ENCODE measurements at places on chromosomes 4 and X.

GRCh38 chr4:44984083-44984482 is 257.7 kb upstream of the GNPDA2 start:
- no peak for DNase-seq

GRCh38 chr4:114922592-114922933 is 190.9 kb downstream of the NDST4 start:
- no peak for DNase-seq

DNA sequence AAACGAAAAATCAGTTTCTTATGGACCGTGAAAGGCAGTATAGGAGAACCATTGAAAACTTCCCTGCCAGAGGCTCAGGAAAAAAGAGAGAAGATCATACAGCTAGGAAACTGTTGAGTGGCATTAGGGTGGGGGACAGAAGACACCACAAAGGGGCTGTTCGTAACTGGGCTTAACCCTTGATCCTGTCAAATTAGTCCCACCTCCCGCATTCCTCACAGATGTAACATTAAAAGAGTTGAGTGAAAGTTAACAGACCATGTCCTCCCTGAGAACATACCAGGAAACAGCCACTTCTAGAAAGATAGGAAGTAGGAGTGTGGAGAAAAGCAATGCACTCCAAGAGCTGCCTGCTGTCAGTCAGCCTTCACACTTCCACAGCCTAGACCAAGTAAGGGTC is 8.7 kb downstream of the SHROOM4 start:
- DNase-seq: no peak

GRCh38 chrX:30786374-30786773 is 102.7 kb downstream of the TAB3 start:
- no peak for DNase-seq

- DNase-seq: no peak
Measured at GRCh38 chr4:110975338-110975737, 352.5 kb upstream of the PITX2 start.

GRCh38 chr4:146333895-146334262 is 119.5 kb downstream of the REELD1 start:
- no peak for DNase-seq

DNA sequence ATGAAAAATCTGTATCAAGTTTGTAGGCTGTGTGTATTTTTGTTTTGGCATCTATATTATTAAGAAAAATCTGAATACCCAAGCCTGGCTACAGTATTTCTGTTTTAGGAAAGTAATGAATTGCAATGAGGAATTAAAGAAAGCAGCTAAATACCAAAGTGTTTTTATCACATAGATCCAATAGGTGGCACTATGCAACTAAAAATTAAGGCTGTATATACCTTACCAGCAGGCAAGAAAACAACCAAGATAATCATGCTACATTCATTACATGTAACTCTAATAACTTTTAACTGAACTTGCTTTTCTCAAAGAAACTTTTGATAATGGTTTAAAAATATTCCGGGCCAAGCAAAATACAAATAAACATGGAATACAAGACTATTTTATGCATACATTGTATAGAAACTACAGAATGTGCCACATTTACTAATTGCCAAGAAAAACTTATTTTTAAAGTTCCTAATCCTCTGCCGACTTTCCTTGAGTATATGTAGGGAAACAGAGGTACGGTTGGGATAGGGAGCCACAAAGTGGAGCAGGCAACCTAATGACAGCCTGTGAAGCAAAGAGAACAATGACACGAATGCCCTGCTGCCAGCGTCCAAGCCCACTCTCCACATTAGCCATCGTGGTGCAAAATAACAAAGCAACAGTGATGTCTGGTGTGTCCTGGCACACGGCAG is 63.7 kb downstream of the SEC24D start:
- DNase-seq: no peak

GRCh38 chr4:104099141-104099540 is 379.4 kb upstream of the TACR3 start:
- DNase-seq: no peak

DNA sequence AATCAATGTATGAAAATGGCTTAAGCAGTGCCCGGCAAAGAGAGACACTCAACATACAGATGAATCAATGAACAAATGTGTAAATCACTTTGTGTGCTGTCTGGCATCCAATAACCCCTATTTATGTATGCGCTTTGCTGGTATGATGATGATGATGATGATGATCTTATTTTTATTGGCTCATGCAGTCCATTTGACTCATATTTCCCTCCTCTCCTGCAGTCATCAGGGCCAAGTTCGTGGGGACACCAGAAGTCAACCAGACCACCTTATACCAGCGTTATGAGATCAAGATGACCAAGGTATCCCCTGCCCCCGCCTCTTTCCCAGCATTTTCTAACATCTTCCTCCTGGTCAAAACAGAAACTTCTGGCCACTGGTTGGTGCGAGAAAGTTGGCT is 2.5 kb downstream of the TIMP1 start:
- no peak for DNase-seq

DNA sequence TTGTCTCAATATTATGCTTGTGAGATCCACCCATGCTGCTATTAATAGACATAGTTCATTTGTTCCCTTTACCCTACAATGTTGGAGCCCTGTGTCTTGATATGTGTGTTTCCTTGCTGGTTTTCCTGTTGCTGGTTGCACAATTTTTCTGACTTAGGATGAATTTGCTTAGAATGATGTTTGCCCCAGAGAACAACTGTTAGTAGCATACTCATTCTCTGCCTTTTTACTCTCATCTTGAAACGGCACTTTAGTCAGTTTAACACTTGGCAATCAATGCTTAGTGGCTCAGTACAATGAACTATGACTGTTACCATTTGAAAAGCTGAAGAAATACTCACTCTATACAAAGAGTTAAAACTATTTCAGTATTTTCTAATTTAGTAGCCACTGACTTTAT is 158.8 kb upstream of the NDST4 start:
- DNase-seq: no peak

- no peak for DNase-seq
Measured at GRCh38 chr4:130545596-130545995, 1449.6 kb downstream of the C4orf33 start.

- DNase-seq: peak; percentile 62
Measured at GRCh38 chr4:168480931-168481611, 779 bp upstream of the DDX60L start.

GRCh38 chrX:31805781-31806180 is 733.9 kb upstream of the FTHL17 start:
- DNase-seq: no peak

- no peak for DNase-seq
Measured at GRCh38 chr4:113272523-113272922, 223.1 kb downstream of the ANK2 start.

GRCh38 chr4:100984901-100985300 is 362.4 kb downstream of the PPP3CA start:
- peak; percentile 26 for DNase-seq

GRCh38 chrX:142238536-142238935 is 33.4 kb upstream of the MAGEC2 start:
- no peak for DNase-seq

GRCh38 chr4:78145008-78145407 is 87.9 kb downstream of the FRAS1 start:
- DNase-seq: no peak

GRCh38 chr4:5982156-5982973 is 35.9 kb downstream of the C4orf50 start:
- DNase-seq: no peak

- no peak for DNase-seq
Measured at GRCh38 chr4:42653626-42654560, 3.0 kb downstream of the ATP8A1 start.

DNA sequence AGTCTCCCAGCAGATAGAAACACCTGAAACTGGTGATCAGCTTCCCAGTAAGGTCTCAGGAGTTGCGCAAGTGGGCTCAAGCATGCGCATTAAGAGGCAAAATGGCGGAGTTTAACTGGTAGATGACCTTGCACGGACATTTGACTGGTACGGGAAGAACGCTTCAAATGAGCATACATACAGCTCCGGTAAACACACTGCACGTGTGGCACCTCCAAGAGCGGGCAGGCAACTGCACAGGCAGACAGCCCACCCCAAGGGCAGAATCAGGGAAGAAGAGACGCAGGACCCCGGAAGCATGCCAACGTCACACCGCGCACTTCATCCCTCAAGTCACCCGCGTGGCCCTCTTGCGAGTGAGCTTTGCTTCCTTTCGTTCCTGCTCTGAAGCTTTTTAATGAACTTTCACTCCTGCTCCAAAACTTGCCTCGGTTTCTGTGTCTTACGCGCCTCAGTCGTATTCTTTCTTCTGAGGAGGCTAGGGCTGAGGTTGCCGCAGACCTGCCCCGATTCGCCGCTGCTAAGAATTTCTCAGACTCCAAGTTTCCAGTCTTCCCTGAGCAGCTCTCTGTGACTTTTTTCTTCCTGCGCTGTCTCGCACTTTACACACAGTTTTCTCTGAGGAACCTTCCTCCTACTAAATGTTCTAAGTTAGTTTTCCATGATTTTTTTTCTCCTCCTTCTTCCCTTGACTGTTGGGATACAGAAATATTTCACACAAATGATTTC is 180.7 kb upstream of the ZFP42 start:
- no peak for DNase-seq

GRCh38 chr4:81773557-81773956 is 301.9 kb upstream of the RASGEF1B start:
- DNase-seq: no peak

DNA sequence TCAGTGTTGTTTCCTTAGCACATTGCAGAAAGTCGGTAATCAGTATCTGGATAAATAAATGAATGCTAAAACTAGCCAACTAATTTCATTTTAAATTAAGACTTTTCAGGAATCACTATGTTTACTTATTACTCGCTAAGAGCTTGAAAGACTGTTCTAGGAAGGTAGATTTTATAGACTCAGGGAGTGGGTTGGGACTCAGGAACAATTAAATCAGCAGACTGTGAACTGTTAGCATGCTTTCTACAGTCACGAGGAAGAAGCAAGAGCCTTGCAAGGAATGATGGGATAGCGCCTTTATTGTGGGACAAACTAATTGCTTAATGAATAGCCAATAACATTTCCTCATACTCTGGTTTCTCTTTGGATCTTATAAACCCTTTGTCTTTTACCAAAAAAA is 183.2 kb upstream of the AADAT start:
- DNase-seq: no peak

DNA sequence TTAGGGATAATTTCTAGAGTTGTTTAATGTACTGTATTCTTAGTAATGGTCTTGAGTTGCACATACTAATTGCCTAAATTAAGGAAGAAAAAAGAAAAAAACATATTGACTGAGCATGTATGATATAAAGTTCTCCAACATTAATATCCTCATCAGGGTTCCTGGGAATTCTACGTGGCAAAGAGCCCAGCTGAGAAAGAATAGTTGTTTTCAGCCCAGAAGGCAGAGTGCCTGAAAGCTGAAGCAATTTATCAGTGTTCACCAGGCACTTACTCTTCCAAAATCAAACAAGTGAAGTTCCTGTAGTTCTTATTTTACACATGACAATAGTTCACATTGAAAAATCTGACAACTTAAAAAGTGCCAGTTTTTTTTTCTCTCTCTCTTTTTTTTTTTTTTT is 27.7 kb downstream of the YIPF7 start:
- no peak for DNase-seq

- DNase-seq: no peak
Measured at GRCh38 chrX:109281483-109282275, 200.2 kb downstream of the GUCY2F start.

- no peak for DNase-seq
Measured at GRCh38 chr4:128542047-128542446, 254.4 kb upstream of the PGRMC2 start.

- no peak for DNase-seq
Measured at GRCh38 chr4:53786632-53787031, 195.3 kb upstream of the LNX1 start.

DNA sequence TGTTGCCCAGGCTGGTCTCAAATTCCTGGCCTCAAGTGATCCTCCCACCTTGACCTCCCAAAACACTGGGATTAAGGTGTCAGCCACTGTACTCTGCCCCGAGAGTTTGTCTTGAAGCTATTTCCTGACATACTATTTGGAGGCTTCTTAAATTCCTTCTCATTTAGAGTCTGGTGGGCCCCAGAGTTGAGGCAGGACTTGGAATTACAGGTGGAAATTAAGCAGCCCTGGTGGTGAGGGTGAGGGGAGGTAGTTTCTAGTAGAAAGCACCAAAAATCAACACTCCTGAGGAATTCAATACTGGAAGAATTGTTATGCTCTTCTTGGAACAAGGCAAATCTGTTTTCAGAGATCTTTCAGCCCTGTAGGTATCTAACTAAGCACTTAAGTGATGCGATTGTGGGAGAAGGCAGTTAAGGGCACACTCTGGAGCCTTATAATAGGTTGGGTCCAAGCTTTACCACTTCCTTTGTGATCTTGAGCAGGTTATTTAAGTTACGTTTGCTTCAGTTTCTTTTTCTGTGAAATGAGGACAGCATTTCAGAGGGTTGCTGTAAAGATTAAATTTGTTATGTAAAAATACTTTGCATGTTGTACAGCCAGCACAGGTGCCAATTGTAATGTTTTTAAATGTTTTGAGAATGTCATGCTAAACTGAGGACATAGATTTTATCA is 200.7 kb downstream of the SOWAHB start:
- no peak for DNase-seq

DNA sequence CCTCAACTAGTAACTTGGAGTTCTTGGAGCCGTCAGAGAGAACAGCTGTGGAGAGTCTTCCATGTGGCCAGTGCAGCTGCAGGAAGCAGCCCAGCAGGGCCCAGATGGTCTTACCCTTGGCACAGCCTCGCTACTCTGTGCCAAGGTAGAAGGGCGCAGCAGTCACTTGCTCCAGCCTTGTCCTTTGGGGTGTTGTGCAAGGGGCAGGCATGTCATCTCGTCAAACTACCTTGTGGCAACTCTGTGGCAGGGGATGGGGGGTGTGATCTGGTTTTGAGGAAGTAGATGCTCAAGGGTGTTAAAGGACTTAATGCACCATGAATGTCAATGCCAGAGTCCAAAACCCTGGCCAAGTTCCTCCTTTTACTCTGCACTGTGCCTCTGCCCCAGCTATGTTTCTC is 34.2 kb upstream of the TBC1D14 start:
- DNase-seq: no peak

DNA sequence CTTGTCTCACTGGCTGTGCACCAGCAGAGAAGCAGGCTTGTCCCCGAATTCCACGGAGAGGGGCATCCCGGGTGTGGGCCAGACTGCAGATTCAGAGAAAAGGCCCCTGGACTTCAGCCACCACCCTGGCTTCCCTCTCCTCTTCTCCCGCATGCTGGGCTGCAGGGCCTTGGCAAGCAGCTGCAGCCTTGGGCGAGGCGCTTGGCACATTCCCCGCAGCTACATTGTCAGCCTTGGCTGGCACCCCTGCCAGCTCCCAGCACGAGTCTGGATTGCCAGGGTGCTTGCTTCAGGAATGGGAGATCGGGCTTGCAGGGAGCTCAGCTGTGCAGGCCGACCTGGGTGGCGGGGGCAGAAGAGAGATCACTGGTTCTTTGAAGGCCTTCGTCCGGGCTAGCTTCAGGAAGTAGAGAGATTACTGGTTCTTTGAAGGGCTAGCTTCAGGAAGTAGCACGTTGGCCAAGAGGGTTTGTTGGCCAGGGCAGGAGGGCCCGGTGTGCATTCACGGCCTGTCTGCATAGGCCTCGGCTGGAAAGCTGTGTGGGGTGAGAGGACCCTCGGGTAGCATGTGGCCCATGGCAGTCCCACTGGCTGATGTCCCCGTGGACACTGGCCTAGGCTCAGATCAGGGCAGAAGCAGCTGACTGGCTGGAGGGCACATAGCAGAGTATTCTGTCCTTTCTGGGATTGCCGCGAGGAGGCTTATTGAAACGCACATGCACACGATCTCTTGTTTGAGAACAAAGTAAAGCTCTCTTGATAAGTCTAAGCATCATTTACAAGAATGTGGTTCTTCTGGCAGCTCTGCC is 2.7 kb downstream of the ABCD1 start:
- DNase-seq: no peak

Measured in amniotic stem cell (primary cell).